ENCODE measurements at places on chromosomes 16 and 17.

GRCh38 chr17:5405400-5405799, 14.1 kb downstream of the NUP88 start:
- DNase-seq: no peak

DNA sequence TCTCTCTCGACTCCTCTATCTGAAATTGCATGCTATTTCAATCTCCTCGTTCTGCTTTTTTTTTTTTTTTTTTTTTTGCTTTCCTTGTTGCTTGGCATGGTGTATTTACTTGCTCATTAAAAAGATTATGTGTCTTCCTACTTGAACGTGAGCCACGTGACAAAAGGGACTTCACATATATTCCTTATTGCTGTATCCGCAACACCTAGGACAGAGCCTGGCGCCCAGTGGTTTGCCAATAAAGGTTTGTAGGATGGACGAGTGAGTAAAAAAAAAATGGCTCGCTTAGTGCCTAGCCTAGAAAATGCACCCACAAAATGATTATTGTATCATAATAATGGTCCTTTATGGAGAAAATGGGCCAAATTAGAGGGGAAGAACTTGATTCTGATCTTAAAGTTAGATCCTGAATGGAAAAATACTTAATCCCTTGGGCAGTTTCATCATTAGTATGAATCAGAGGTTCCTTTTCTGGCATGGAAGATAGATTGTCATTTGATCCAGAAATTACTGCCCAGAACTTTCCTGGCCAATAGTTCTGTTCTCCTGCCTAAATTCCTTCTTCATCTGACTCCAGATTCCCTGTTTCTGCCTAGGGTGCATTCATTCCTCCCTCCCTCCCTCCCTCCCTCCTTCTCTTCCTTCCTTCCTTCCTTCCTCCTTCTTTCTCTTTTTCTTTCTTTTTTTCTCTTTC, 13.6 kb upstream of the TMEM220 start:
- no peak for DNase-seq

DNA sequence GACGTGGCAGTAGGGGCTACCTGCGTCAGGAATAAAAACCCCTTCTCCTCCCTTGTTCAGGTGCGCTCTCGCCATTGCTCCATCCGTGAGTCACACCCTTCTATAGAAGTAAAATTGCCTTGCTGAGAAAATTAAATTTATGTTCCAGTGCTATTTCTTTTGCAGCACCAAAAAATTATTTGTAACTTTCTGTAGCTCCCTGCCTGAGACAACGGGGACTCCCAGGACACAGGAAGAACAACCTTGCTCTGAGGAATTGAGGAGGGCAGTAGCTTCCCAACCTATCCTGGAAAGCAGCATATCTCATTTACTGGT, 85.4 kb downstream of the EMP2 start:
- no peak for DNase-seq

- no peak for DNase-seq
These were observed 1.5 kb upstream of the NQO1 start for GRCh38 chr16:69727916-69728270.

- DNase-seq: no peak
These were observed 50.7 kb downstream of the NUP93 start for GRCh38 chr16:56780646-56781045.

DNA sequence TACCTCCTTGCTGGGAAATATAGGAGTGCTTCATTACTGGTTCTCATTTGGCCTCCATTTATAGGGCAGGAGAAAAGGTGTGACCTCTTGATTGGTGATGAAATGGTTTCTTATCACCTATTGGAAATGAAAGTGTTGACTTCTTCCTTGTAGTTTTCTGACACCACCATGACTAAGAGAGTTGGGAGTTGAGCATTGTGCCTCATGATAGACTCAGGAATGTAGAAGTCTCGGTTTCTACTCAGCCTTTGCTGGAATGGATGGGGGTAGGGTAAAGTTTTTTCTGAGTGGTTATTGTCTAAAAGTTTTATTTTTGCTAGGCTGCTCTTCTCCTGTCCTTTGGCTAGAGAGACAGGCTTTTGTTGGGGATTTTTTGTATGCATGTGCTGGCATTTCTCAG, 117.4 kb downstream of the PHKB start:
- DNase-seq: no peak

DNA sequence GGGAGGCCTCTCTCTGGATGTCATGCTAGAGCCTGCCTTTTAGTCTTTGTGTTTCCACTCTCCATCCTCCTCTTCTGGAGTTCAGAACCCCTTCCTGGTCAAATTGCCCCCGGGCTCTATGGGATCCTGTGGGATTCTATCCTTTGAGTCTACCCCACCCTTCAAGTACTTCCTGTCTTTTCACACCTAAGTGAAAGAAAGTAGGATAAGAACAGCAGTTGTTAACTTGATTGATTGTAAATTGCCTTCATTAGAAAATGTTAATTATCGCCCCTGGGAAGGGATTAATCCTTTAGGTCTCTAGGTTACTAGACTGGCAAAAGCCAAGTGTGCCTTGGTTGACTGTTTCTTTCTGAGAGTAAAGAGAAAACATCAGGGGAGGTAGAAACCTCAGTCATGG, 30.1 kb downstream of the PRKCB start:
- DNase-seq: no peak

DNA sequence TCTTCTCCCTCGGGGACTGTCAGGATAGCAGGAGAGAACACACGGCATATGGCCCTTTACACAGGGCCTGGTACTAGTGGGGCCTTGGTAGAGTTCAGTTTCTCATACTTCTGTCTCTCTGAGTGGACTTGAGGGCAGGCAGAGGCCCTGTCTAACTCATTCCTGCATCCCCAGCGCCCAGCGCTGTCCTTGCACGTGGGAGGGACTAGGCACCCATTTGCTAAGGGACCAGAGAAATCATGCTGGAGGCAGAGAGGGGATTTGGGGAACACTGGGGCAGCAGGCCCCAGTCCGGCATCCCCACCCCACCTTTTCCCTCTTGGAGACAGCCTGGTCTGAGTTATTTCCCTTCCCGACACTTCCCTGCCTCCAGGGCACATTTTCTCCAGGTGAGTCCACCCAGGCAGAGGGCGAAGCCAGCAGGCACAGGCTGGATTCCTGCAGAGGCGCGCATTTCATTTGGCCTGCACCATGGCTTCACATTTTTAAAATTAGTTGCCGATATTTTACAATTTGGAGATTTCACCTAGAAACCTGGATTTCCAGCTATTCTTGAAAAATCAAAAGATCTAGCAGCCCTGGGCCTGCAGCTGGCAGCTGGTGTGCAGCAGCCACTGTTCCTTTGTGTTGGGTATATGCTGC, 9.7 kb upstream of the NKD1 start:
- DNase-seq: no peak

- DNase-seq: no peak
These were observed 44.4 kb downstream of the NOS2 start for GRCh38 chr17:27755706-27756466.

DNA sequence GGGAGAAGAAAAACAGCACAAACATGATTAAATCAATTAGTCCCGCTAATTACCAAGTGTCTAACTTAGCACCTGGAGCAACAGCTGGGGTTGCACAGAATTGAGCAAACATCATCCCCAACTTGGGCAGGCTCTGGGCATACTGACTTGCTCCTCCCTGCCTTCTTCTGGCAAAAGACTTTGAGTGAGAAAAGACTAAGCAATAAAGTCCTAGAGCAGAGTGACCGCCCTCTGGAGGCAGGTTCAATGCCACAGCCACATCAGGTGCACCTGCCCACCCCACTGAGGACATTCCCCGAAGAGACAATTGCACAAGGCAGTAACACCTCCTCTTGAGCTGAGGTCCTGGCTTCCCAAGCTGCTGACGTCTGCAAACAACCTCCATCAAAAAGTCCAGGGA, 358.3 kb downstream of the SOX9 start:
- DNase-seq: no peak

DNA sequence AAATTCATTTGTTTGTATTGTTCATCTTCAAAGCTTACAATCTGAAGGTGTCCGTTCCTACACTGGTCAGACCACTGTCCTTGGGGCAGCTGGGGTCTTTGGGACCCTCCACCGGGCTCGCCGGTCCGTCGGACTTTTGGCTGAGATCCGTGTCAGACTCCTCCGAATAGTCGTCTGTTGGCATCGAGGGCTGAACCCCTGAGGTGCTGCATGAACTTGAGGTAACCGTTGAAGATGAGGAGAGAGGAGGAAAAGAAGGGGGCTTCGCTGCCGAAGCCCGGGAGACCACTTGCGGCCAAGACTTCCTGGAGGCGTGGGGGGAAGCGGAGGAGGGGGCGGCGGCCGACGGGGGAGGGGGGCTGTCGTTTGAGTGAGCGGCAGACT, 260.8 kb downstream of the ZFHX3 start:
- no peak for DNase-seq

GRCh38 chr17:79624718-79625478, 14.0 kb upstream of the RBFOX3 start:
- no peak for DNase-seq

- no peak for DNase-seq
These were observed 342.5 kb upstream of the C16orf82 start for GRCh38 chr16:26724189-26724588.

DNA sequence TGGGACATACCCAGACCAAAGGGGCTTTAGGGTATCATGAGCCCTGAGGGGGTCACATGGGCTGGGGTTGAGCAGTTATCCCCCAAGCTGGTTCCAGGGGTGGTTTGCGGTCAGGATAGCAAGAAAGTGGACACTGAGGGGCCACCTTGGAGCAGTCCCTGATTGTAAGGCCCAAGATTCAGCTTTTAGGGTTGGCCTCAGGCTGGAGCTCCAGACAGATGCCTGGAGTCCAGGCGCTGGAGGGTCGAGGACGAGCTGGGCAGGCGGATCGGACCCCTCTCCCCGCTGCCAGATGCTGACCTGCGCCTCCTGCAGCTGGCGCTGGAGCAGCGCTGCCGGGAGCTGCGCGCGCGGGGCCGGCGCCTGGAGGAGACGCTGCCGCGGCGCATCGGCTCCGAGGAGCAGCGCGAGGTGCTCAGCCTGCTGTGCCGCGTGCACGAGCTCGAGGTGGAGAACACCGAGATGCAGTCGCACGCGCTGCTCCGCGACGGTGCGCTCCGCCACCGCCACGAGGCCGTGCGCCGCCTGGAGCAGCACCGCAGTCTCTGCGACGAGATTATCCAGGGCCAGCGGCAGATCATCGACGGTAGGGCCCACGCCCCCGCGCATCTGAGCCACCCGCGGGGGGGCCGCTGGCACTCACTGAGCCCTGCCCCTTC, 10.0 kb downstream of the BTBD17 start:
- DNase-seq: no peak

DNA sequence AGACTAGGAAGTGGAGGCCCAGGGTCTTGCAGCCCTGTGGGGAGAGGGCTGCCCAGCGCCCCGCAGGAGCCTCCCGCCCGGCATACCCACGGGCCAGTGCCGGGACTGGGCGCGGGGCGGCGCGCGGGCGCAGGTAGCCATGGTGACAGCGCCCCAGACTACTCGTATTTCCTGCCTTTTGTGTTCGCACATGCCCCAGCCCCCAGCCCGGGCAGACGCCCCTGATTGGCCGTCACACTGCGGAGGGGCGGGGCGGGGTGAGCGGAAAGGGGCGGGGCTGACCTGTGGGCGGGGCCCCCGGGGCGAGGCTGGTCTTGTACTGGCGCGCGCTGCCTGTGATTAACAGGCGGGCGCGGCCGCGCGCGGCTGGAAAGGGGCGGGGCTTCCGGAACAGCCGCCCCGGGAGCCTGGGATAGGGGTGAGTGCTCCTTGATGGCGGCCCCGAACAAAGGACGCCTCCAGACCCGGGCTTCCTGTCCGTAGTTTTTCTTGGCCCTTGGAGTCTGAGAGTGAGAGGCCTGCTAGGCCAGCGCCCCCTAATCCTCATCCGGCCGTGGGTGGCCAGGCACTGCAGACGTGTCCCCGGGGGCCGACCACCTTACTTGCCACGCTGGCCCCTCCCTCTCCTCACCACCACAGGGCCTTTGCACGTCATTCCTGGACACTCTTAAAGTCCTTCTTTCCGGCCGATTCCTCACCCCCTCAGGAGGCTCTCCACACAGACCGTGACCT, 71.0 kb downstream of the RAI1 start:
- DNase-seq: peak; percentile 85

DNA sequence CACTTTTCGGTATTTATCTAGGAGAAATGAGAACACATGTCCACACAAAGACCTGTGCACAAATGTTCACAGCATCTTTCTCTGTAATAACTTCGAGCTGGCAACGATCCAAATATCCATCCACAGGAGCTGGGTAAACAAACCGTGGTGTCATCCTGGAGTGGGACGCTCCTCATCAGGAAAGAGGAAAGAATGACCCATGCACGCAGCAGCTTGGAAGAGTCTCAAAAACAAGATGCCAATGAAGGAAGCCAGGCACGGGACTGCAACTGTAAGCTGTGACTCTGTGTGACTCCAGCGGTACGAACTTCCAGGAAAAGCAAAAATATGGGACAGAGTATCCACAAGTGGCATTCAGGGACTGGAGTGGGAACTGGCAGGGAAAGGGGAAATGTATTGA, 36.7 kb upstream of the CIBAR2 start:
- DNase-seq: no peak

- no peak for DNase-seq
These were observed 592 bp upstream of the ZNF385C start for GRCh38 chr17:42098730-42099399.

DNA sequence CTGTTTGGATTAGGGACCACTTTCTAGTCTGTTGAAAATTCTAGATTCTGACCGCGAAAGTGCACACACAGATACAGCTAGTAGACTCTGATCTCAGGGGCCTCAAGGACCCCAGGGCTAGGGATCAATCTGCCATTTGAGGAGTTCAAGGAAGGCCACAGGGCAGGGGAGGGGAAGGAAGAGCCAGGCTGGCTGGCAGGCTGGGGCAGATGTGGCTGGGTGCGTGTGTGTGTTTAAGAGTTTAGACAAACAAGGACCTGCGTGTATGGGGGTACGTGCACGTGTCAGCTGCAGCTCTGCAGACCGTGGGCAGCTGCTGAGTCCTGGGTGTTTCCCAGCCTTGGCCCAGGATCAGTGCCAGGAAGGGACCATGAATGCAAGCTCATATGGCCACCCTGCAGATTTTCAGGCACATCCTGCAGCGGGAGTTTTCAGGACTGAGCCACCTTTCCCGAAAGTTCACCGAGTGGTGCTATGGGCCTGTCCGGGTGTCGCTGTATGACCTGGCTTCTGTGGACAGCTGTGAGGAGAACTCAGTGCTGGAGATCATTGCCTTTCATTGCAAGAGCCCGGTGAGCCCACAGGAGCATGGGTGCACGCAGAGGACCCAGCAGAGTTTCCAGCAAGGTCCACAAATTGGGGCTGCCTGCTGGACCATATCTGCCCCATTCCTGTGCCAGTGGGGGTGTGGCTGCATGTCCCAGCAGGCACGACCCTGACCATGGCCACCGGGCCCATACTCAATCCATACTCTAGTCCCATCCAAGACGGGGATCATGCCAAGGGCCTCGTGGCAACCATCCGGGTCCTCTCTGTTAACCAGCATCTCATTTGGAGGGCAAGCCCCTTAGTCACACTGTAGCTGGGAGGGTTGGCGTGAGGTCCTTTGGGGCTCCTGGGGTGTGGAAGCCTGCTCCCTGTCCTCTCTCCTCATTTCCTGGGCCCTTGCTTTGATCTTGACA, 10.6 kb downstream of the TRPV2 start:
- no peak for DNase-seq

- no peak for DNase-seq
These were observed 47.1 kb downstream of the CENPV start for GRCh38 chr17:16306211-16306610.

DNA sequence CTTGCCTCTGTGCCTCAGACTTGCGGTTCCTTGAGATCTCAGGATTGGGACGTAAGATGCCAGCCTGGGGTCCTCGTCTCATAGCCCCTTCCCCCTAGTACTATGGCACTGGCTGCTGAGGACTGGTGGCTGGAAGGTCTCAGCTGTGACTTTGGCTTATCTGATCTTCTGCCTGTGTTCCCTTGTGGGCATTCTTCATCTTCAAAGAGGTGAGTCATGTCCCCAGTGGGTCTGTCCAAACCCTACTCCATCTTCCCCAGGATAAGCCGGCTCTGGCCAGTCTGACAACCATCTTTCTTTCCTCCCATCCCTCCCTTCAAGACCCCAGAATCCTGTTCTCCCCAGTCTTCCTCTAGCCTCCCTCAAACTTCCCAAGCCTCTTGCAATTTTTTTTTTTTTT, 3.6 kb downstream of the CD19 start:
- DNase-seq: no peak

All from urinary bladder (tissue), 4 donors.